CD4-positive, alpha-beta T cell treated with Interleukin-6 for 4 hours (primary cell): ENCODE measurements at places on chromosomes 2 and 18.
A peak's percentile ranks its signal among the peaks of the same experiment; 100 is the strongest.

GRCh38 chr2:59882279-59882678 lies 671.2 kb downstream of the BCL11A start:
- no peak for DNase-seq

- peak; percentile 44 for DNase-seq
These were observed 157.1 kb downstream of the BCL2 start for GRCh38 chr18:63162271-63163014.

DNA sequence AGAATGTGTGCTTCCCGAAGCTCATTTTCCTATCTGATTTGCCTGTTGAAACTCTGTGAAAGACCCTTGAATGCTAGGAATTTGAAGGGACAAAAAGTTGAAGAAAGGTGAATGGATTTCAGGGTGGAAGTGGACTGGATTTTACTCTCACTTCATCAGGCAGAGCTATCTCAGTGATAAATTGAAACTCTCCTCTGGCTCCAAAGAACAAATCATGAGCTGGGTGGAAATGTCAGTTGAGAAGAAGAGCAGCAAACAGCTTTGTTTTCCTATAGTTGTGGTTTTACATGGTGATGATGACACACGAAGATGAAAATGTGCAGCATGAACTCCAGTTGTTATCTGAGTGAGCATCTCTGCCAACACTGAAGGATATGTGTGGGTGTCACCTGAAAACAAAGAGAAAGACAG lies 34.4 kb downstream of the CD28 start:
- DNase-seq: peak; percentile 57

DNA sequence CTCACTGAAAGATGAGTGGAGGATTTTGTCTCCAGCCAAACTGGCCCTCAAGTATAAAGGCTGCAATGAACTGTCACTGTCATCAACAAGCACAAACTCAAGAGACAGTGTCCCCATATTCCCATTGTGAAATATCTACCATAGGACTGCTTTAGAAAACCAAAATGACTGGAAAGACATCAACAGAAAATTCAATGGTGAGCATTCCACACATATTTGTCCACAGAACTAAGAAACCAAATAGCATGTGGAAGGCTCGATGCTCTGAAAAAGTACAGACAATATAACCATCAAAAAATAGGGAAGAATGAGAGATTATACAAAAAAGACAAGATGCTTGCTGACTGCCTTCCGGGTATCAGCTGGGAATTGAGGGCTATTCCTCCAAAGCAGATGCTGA lies 37.6 kb downstream of the TGFBRAP1 start:
- DNase-seq: no peak

DNA sequence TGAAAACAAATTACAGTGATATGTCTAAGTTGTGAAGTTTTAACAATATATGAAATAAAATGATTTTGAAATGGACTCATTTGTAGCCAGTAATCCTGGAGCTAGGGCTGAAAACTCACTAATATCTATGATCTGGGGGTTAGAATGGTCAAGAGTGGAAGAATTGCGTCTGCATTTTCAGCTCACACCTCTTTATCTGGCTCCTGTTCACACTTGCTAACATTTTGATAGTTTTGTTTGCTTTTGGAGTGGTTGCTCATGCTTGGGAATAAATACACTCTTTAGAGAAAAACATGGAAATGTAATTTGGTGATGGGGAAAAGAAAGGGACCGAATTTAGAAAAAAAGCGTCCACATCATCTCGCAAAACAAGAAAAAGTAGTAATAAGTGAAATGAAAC lies 30.7 kb downstream of the UBE2F start:
- no peak for DNase-seq
